ENCODE measurements at places on chromosomes 3 and 15. TPM values are rescaled to one million over a fixed set of nuclear protein-coding genes. Genes with fewer than 3 reads are reported as not detected.

GRCh38 chr3:108471426-108471825 lies 39.0 kb downstream of the MYH15 start:
- no peaks in the 10 kb centered on the region for H3K27me3 ChIP-seq
- H3K27ac ChIP-seq: no peak overlapping the region
- DNase-seq: no peak
- H3K36me3 ChIP-seq: no peaks in the 10 kb centered on the region
- H3K4me1 ChIP-seq: no peaks in the 10 kb centered on the region

GRCh38 chr15:39784125-39784524 lies 1.5 kb upstream of the FSIP1 start:
- no peaks in the 10 kb centered on the region for H3K36me3 ChIP-seq
- H3K4me3 ChIP-seq: peak overlapping the region; percentile 88
- no peak for DNase-seq
- no peak overlapping the region for H3K27ac ChIP-seq

DNA sequence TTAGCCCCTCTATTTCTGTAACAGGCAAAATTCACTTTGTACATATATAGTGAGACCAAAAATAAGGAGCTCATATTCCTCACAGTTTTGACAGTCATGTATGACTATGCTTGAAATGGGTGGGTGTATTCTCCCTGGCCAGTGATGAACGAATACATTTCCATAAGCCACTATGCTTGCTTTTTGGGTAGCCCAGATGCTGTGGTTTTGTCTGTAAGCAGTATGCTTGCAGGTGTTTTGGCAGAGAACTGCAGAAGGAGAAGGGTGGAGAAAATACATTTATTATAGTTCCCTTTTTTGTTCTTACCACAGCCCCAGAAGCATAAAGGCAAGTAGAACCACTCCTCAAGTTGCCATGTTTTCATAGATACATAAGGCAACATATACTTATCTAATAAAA lies 131.2 kb downstream of the RBMS3 start:
- H3K36me3 ChIP-seq: no peaks in the 10 kb centered on the region
- H3K27ac ChIP-seq: no peak overlapping the region
- H3K4me1 ChIP-seq: peaks cover 3% of the 10 kb centered on the region

- H3K36me3 ChIP-seq: no peaks in the 10 kb centered on the region
- H3K4me1 ChIP-seq: no peaks in the 10 kb centered on the region
- H3K4me3 ChIP-seq: no peak overlapping the region
- DNase-seq: no peak
These were observed 5.5 kb downstream of the SUMF1 start for GRCh38 chr3:4461468-4462090.

- peaks cover 6% of the 10 kb centered on the region for H3K27me3 ChIP-seq
- H3K4me1 ChIP-seq: no peaks in the 10 kb centered on the region
- no peak overlapping the region for H3K4me3 ChIP-seq
- no peaks in the 10 kb centered on the region for H3K36me3 ChIP-seq
- no peak for DNase-seq
- no peak overlapping the region for H3K27ac ChIP-seq
These were observed 150.6 kb upstream of the FRMD4B start for GRCh38 chr3:69536306-69537020.

The RTP4 gene
- not detected for total RNA-seq
